ENCODE measurements at places on chromosomes 7 and 10.

GRCh38 chr10:87761153-87761552, 56.9 kb downstream of the ATAD1 start:
- no peak for DNase-seq

- peak; percentile 9 for DNase-seq
Measured at GRCh38 chr10:4725917-4726606, 99.9 kb upstream of the AKR1E2 start.

DNA sequence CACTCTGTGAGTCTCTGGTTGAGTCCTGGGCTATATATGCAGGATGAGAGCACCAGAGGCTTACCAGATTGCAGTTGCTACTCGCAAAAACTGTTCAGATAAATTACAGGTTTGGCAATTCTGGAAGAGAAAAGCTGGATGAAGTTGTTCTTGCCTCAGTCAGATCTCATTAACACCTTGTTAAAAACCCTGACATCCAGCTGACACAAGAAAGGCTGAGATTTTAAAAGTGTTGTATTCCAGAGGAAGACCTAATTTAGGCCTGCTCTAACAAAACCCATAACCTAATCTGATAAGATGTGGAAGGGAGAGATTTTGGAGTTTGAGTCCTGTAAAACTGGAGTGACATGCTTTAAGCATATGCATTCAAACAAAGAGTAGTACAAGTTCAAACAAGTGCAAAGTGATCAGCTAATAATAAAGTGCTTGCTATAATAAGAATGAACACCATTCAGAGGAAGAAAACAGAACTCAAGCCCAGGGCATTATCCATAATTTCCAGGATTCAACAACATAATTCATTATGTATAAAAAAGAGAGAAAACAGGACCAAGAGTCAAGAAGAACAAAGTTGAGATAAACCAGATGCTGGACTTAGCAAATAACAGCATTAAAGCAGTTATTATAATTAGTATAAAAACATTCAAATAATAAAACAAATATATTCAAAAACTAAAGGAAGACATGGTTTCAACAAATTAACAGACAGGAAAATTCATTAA, 135.5 kb downstream of the CD36 start:
- DNase-seq = no peak

GRCh38 chr7:76372984-76373833, 14.4 kb upstream of the YWHAG start:
- no peak for DNase-seq

DNA sequence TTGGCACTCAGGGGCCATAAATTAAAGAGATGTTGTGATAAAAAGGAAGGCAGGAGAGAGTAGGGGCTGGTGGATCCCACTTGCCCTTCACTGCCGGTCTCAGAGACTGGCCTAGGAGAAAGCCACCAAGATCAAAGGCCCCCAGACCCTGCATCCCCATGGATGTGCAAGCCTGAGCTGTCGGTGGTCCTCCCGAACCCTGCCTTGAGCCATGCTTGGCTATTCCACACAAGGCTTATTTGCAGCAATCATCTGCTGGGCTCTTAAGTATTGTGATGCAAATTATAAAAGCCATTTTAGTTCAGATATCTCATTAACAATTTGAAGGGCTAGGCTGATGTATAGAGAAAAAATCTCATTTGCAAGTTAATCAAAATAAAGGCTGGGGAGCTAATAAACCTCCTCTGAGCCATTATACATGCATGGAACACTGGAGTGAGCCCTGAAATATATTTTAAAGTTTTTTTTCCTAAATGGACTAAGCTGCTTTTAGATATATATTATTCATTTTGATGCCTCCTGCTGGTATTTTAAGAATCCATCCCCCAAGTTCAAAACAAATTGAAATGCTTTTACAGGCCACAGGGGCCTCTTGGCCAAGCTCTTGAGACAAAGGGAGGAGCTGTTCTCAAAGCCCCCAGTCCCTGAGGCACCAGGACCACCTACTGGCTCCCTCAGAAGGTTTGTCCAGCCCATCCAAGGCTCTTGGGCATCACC, 28.1 kb downstream of the OAT start:
- no peak for DNase-seq

DNA sequence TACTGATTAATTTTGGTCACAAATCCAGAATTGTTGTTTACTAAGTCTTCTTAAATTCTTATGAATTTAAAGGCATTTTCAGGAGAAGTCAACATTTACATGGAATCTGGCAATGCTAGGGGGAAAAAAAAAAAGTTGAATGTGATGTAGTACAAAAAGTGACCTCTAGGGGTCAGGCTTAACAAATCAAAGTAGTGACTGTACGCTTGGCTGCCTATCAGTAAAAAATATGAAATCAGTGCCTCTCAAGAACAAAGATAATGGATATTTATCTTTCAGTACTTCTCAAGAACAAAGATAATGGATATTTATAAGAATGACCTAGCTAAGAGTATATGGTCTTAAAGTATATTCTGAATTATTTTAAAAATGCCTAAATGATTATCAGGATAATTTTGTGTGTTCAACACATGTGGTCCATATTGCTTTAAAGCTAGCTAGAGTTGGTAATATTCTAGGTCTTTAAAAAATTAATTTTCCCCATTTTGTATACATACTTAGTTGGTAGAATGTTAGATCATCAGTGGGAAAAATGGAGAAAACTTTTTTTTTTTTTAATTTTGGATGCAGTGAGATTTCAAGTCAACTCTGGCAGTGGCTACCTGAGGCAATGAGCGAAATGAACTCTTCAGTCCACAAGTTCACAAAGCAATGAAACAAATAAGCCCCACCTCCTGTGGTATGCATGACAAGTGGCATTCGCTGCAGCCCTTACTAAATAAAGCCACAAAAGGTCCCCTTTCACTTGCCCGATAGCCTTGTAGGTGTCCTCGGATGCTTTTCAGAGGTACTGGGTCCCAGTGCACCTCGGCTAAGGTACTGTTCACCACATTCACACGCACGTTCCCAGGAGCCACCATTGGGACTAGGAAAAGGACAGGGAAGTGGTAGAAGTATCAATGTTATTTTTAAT, 51.2 kb upstream of the LAMB4 start:
- no peak for DNase-seq

GRCh38 chr7:68706291-68706690, 892.0 kb upstream of the AUTS2 start:
- DNase-seq = no peak

DNA sequence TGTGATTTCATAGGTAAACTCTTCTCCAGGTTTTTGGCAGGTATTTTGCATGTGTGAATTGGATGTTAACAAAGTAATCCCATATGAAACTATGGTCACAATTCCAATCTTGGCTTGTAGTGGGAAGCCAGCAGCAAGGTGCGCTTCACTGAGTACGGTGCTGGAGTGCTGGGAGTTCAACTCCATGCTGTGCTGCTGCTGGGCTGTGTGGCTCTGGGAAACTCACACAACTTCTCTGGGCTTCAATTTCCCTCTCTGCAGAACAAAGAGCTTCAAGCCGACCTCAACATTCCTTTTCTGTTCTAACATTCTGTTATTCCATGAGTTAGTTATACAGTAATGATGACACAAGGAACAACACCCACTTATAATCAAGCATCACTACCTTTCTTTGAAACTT, 18.2 kb upstream of the PITRM1 start:
- no peak for DNase-seq

All from trophoblast cell (in vitro differentiated cells and primary cell).